ENCODE measurements at places on chromosomes 6 and 20. TPM values are rescaled to one million over a fixed set of nuclear protein-coding genes. Genes with fewer than 3 reads are reported as not detected.
A peak's percentile ranks its signal among the peaks of the same experiment; 100 is the strongest.

The FAM50B gene
- total RNA-seq = 6.0 TPM

DNA sequence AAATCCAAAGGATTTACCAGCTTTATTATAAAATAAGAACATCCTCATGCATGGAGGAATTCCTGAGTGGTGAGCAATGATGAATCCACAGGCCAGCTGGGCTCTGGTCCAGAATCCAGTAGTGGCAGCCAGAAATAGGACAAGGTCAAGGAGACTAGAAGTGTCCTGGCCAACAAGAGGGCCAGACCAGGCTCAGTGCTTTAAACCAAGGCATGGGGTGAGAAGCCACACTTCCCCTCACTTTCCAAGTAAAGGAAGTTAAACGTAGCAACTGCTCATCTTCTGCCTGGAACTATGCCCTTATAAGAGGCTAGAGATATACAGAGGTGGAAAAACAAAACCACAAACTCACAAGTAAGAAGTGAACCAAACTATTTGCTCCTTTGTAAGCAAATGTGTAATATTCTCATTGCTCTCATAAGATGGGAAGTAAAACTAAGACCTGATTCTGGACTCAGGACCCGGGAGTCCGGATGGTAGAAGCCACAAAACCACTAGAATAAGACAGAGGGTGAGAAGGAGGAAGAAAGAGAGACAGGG is 253.2 kb downstream of the UST start:
- peak; percentile 22 for ATAC-seq

- ATAC-seq = no peak
Measured at GRCh38 chr6:80769106-80769505, 662.6 kb downstream of the BCKDHB start.

- no peak for ATAC-seq
Measured at GRCh38 chr6:105759946-105760345, 326.2 kb upstream of the PRDM1 start.

DNA sequence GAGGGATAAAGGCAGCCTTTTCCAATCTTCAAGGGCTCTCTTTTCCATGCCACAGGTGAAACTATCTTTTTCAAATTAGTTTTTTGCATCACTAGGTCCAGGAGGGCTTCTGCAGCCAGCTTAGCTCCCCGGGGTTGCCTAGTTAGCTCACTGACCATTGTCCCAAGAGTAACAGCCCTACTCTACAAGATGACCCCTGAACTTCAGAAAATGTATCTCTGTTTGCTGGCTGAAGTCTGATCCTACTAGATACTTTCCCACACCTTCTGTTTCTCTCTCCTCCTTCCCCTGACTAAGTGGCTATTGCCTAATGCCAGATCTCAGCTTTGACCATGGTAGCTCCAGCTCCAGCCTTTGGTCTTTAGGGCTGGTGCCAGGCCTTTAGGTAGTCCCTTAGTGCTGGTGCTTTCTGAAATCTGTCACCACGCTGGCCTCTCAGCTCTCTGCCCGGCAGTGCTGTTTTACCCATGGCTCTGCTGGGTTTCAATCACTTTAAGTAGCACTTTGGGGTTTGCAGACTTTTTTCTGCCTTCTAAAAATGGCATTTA is 255.1 kb downstream of the RNGTT start:
- no peak for ATAC-seq

- ATAC-seq = no peak
Measured at GRCh38 chr6:22801831-22802230, 232.5 kb downstream of the HDGFL1 start.

DNA sequence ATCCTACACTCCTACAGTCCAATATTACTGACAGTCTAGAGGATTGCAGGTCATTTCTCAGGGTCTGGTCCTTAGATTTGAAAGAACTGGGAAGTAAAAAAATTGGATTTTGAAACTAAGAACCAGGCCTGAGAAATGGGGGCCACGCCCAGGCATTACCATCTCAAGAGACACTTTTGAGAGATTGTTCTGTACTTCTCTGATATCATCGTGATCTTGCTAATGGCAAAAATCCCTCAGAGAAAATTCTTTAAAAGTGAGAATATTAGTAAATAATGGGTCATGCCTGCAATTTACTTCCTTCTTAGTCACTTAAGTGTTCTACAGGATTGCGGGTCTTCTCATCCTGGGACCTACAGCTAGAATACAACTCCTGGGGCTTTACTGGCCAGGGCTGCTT is 42.0 kb upstream of the HIVEP1 start:
- no peak for ATAC-seq

DNA sequence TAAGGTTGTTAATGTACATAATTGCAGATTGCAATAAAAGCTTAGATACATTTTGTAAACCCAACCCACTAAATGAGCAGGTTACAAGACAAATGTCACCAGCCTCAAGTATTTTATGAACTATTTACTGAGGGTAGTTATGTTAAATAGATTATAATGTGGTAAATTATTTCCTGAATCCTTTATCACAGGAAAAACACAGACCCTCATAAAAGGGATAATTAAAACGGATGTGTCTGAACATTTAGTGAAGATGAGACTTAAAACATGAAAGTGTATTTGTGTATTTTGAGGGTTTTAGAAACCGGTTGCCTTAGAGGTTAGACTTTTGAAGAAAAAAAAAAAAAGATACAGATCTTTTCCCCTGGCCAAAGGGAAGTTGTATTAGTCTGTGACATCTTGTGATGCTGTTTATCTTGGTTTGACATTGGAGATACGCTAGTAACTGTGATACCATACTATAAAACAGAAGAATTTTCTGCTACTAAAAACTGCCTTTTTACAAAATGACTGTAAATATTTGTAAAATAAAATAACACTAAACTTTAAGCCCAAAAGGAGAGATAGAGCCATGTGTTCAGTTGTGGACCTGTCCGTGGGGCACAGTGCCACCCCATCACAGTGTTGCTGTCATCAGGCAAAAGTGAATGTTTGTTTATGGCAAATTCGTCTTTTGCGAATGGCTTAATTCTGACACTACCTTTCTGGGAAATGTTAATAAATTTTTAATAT is 9.7 kb downstream of the DYNLT1 start:
- no peak for ATAC-seq

DNA sequence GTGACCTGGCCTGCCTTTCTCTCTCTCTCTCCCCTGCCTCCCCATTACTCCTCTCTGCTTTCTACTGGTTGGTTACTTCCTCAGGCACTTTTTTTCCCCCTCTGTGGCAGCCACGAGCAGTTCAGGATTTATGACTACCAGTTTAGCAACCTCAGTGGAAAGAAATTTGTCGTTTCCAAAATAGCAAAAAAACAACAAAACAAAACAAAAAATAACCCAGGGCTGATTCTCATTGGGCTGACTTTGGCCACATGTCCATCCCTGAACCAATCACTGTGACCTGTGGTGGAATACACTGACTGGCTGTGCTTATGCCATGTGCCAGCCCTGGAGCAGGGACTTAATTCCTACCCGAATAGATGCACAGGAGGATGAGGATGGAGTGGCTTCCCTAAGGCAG is 137.4 kb downstream of the TFAP2C start:
- peak; percentile 12 for ATAC-seq

- no peak for ATAC-seq
Measured at GRCh38 chr6:156889469-156889868, 112.3 kb downstream of the ARID1B start.

- ATAC-seq = no peak
Measured at GRCh38 chr20:59349277-59349676, 48.9 kb downstream of the EDN3 start.

GRCh38 chr20:31661625-31662371 is 24.1 kb downstream of the COX4I2 start:
- peak; percentile 84 for ATAC-seq

DNA sequence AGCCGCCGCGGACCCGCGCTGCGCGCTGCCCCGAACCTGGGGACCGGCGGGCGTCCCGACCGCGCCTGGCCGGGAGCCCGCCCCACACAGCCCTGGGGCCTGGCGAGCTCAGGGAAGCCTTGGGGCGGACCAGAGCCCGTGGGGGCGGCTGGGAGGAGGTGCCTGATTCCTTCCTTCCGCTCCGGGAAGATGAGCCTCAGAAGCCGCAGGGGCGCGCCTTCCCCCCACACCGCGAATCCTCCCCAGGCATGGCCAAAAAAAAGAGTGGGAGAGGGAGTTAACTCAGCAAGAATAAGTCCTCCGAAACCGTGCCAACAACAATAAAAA is at the start of gene CBLN4:
CBLN4 (minus strand) TSS at position 131 of the 327 bp plus-strand sequence. CDS start 1,348 bp downstream, outside the sequence.
- no peak for ATAC-seq
